ENCODE measurements at places on chromosomes 13 and 19.

- DNase-seq, result no peak
These were observed 93.4 kb upstream of the MCF2L start for GRCh38 chr13:112875627-112876026.

DNA sequence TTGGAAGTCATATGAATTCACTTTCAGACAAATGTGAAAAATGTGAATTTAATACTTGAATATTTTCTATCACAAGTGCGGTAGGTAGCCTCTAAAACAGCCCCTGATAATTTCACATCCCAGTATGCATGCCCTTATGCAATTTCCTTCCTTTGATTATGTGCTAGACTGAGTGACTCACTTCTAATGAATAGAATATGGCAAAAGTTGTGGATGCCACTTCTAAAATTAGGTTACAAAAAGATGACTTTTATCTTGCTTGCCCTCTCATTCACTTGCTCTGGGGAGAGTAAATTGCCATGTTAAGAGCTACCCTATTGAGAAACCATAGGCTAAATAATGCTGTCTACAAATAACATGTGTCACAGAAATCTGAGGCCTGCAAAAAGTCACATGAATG, 402.5 kb upstream of the PCDH9 start:
- DNase-seq, result no peak

GRCh38 chr13:24233351-24233901, 72.9 kb downstream of the SPATA13 start:
- no peak for DNase-seq

- peak; percentile 55 for DNase-seq
These were observed 516.2 kb downstream of the MYO16 start for GRCh38 chr13:109145631-109146030.

GRCh38 chr13:97125810-97126738, 96.1 kb upstream of the MBNL2 start:
- DNase-seq, result no peak

DNA sequence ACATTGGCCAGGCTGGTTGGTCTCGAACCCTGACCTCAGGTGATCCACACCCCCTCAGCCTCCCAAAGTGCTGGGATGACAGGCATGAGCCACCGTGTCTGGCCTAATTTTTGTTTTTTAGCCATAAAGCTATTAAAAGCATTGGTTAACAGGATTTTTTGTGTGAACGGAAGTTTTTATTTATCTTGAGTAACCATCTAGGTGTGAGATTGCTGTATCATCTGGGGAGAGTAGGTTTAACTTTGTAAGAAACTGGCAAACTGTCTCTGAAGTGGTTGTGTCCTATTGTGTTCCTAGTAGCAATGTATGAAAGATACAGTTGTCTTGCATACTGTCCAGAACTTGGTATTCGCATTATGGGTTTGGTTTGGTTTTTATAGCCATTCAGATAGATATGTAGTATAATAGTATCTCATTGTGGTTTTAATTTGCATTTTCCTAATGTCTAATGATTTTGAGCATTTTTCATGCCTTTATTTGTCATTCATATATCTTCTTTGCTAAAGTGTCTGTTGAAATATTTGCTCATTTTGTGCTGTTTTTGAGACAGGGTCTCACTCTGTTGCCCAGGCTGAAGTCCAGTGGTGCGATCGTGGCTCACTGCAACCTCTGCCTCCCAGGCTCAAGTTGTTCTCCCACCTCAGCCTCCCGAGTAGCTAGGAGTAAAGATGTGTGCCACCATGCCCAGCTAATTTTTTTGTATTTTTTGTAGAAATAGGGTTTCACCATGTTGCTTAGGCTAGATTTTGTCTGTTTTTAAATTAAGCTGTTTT, 13.5 kb upstream of the PLEKHF1 start:
- no peak for DNase-seq

GRCh38 chr13:97280478-97280877, 58.3 kb downstream of the MBNL2 start:
- no peak for DNase-seq

- no peak for DNase-seq
These were observed 13.9 kb upstream of the ZNF431 start for GRCh38 chr19:21127898-21128297.

- peak; percentile 7 for DNase-seq
These were observed 25.1 kb downstream of the VSTM2B start for GRCh38 chr19:29550896-29551295.

DNA sequence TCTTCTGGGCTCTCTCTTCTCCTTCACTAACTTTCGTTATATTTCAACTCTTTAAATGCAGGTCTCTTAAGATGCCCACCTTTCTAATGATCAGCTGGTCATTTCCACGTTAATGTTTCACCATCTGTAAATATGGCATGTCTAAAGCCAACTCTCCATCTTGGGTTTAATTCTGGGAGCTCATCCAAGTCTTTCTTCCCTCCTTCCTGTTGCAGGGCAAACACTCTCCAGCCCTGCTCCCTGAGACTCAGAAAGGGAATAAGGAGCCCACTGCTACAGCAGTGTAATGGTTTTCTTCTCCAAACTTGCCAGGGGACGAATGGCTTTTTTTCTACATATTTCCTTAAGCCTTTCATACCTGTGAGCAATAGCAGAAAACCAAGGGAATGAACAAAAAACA, 73.3 kb upstream of the SOX1 start:
- no peak for DNase-seq

DNA sequence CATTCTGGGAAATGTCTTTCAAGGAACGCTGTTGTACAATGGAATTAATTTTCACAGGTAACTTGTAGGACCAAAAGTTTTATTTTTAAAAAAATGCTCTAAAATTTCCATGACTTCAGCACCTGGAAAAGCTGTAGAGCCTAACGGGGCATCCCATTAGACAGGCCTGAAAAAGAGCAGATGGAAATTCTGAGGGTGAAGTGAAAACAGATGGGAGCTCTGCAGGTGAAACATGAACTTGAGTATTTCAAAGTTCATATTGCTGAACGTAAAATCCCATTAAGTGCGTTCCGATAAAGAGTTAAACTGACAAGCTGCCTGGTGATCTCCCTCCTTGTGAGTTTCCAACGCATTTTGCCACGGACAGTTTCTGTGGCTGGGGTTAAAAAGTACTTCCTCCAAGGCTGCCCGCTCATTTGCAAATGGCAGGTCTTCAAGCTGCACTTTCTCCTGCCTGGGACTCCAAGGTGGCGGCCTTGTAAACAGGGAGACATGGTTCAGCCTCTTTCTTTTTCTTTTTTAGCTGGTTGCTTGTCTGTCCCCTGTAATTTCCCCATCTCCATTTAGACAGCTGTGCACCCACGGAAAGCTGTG, 450.4 kb downstream of the FGF9 start:
- no peak for DNase-seq

- no peak for DNase-seq
These were observed 756.1 kb downstream of the UQCRFS1 start for GRCh38 chr19:28456708-28457320.

DNA sequence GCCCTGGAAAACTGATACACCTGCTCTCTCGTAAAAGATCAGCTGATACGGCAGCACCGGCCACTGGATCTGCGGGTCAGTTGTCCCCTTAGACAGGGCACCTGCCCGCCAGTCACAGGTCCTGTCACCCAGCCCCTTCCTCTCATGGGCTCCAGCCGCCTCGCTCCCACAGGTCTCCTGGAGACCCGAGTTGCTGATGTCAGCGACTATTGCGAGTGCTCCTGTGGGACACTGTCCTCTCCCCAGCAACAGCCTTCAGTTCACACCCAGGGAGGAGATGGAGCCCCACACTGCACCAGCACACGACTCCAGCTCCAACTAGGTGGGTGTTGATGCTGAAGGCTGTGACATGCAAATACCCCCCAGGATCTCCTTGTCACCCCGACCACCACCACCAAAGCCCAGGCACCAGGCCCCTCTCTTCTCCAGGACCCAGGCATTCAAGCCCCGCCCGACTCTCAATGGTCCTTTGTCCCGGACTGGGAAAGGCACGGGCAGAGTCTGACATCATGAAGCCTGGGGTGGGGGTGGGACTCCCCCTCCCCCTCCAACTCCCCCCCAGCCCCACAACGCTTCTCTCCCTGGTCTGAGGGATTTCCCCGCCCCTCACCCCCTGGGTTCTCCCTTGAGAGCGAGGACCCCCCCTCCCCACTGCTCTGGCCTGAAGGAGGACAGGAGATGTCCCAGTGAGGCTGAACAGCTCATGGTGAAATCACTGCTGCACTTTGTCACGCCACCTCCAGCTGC, 1.4 kb upstream of the MAG start:
- no peak for DNase-seq

GRCh38 chr19:2320939-2321338, 7.4 kb downstream of the LSM7 start:
- DNase-seq, result no peak

DNA sequence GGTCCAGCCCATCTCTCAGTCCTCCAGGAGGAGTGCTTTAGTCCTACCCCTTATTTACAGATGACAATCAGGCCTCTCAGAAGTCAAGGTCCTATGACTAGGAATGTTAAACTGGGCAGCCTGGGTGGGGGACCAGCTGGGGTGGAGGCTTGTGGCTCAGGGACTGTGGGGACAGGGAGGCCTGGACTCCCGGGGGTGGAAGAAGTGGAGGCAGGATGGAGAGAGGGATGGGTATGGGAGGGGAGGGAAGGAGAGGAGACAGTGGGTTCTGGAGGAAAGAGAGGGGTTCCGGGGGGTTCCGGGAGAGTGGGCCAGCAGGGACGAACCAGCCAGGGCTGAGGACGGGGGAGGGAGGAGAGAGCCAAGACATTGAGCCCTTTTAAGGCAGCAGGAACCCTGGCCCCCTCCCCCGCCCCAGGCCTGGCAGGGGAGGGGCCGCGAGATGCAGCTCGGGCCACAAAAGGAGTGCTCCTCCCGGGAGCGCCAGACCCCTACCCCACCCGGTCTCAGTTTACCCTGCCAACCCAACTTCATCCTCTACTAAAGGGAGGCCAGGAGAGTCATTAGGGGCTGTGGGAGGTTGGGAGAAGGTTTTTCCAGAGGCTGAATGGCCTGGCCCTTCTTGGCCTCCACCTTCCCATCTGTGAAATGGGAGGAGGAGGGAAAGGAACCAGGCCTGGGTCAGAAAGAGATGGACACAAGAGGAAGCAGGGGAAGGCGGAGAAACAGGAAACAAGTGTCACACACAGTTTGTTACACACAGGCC, 1.7 kb downstream of the DMPK start:
- peak; percentile 67 for DNase-seq

GRCh38 chr13:46184277-46184699, 2.3 kb upstream of the LCP1 start:
- peak; percentile 38 for DNase-seq

DNA sequence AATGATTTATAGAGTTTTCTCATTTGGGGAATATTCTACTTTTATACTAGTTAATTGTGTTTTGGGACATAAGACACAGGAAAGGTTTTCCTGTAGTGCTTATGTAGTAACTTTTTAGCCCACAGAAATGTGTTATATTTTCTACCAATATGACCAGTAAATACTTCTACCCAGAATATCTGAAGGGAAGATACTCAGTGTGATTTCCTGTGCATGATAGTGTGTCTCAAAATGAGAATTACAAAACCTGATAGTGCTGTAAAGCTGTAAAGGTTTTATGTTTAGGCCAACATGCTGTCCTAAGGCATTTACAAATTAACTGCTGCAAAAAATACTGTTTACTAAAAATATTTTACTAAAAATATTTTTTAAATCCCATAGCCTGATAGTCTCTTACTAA, 126.8 kb downstream of the RXFP2 start:
- DNase-seq, result no peak

GRCh38 chr19:3451451-3451866, 28.9 kb downstream of the SMIM24 start:
- no peak for DNase-seq

- DNase-seq, result no peak
These were observed 112.6 kb downstream of the LIG4 start for GRCh38 chr13:108102771-108103170.

GRCh38 chr13:62305756-62306155, 890.1 kb upstream of the PCDH20 start:
- DNase-seq, result no peak
